NCI-H748 treated with DMSO at 0.1 percent for 48 hours (cell line): ENCODE measurements at places on chromosomes 2 and 18.

DNA sequence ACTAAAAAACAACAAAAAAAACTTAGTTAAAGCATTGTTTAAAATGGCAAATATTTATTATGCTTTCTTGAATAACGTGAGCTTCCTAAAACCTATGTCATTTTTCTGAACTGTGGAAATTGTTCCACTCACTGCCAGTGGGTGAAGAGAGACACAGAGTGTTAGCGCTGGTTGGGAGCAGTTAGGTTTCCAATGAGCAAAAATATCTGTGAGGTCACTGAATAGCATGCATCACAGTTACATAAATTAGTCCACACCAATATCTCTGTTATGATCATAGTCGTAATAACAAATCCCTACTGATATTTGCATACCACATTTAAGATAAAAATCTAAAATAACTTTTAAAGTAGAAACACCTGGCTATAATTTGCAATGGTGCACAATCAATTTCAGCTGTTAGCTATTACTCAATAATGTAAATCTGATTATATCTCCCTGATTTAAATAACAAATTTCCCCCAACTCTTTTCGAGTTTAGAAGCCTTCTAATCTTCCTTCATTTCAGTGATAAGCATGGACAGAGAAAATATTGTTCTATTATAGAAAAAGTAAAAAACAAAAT, 1094.0 kb upstream of the KLHL29 start:
- no peak for DNase-seq

GRCh38 chr2:168136392-168136977, 110.9 kb downstream of the STK39 start:
- DNase-seq, result peak; percentile 36

GRCh38 chr18:27863780-27864430, 313.0 kb downstream of the CDH2 start:
- DNase-seq, result no peak

GRCh38 chr2:238728330-238729260, 119.3 kb upstream of the TWIST2 start:
- DNase-seq, result no peak

- DNase-seq, result no peak
Observed at GRCh38 chr18:49089049-49089448, 138.3 kb upstream of the SMAD7 start.

DNA sequence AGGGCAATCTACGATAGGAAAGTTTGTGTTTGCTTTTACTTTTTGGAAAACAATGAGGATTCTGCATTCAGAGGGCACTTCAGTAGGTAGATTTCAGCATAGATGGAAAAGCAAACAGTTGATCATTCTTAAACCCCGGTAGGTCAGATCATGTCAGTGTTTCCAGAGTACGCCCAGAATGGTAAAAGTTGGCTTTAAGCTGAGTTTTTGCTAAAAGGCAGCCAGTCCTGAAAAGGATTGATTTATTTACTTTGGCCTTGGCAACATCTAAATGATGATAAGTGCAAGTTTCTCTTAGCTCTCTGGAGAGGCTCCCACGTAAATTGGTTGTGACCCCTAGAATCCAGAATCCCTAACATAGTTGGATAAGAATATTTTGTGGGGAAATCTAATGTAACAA, 168.0 kb downstream of the DIS3L2 start:
- DNase-seq, result no peak

DNA sequence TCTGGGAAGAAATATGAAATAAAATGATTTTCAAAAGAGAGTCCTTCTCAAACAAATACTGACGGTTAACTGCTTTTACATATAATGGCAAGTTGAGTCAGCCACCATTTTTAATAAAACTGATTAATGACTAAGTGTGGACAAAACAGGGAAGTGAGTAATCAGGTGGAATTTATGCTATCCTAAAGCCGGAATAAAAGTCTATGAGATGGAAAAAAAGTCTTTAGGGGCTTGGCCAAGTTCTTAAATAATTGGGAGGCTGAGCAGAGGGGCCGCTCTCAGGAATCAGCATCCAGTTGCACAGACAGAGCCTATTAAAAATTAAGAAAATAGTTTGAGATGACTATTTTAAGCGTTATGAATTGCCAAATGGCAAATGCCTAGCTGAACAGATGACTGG, 58.6 kb upstream of the AFF3 start:
- no peak for DNase-seq

DNA sequence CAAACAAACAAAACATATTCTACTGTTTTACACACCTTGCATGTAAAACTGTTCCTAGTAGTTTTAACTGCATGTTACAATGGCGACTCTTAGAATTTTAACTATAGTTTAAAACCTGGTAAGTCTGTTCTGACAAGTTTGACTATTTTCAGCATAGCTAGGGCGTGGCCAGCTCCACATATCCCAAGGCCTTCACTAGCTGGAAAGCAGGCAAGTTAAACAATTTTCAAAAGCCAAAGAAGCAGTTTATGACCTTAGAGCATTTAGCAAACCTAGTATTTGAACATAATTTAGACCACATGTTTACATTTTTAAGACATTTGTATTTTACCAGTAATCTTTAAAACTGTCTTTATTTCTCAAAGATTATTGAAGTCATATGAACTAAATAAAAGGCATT, 402.8 kb upstream of the SYT4 start:
- no peak for DNase-seq
